ENCODE measurements at places on chromosomes 3 and 15.

DNA sequence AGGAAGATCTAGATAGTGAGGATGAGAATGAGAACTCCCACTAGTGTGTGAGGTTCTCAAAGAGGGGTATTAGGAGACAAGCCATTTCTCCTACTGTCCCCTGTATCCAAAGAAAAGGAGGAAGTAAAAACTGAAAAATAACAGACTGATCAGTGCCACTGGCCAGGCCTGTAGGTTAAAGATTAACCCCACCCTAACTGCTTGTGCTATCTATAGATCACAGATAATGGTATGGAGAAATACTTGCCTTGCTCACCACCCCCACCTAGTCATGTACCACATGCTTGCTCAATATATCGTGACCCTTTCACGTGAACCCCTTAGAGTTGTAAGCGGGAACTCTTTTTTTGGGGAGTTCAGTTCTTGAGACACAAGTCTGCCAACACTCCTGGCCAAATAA, 519.7 kb upstream of the FRG2C start:
- no peak for DNase-seq

DNA sequence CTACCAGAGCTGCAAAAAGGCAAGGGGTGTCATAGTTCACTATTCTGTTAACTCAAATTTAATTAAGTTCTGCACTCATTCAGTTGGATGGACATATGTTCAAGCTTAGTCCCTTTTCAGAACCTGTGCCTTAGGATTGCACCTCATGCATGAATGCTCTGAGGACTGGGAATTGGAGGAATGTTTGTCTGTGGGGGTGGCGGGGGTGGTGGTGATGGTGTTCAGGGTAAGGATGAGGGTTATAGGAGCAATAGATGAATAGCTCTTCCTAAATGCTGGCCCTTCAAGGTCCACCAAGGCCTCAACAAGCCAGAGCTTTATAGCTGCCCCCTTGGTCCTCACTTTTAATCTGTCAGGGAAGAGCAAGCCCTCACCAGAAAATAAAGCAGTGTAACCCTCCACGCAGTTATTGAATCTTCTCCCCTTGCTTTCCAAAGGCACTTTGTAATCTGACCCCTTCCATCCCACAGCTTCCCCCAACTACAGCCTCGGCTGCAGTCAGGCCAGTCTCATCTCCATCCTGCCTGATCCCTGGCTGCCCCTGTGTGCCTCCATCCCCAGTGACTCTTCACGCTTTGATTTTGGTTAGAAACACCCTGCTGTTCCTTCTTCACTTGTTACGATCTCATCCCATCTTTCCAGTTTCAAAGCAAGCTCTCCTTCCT, 221.6 kb upstream of the LMCD1 start:
- no peak for DNase-seq

GRCh38 chr3:71662568-71662967, 62.6 kb downstream of the EIF4E3 start:
- no peak for DNase-seq

DNA sequence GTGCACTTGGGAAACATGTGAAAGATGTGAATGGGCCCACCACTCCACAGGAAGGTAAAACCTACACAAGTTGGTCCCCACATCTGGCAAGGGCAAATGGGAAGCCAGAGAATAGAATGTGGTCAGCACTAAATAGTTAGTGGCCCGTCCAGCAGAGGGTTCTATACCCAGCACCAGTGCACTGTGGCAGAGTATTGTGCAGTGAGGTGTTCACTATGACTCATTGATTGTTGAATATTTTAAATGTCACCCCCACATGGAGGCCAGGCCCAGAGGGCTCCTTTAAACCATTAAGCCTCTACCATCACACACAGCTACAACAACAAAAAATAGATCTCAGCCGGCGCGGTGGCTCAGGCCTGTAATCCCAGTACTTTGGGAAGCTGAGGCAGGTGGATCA, 11.7 kb downstream of the FRMD5 start:
- no peak for DNase-seq

- no peak for DNase-seq
Measured at GRCh38 chr3:182814419-182815062, 21.2 kb downstream of the ATP11B start.

DNA sequence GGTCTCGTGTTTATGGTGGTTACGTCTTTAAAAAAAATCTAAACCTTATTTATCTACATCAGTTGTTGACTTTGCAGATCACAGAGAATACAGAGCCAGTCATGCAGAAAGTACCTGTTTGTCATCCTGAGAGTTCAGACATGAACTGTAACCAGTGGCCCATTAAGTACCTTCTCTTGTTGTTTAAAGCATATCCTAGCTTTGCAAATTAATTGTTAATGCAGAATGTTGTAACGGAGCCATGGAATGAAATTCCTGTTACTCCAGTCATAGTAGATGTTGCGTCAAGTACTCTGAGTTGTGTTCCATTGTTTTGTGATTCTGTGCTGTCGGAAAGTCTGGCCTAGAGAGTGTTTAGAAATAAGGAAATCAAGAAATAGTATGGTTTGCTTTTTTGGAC, 205.2 kb downstream of the RBMS3 start:
- DNase-seq: peak; percentile 74

- no peak for DNase-seq
Measured at GRCh38 chr15:29988701-29989100, 94.1 kb upstream of the GOLGA8J start.

- peak; percentile 62 for DNase-seq
Measured at GRCh38 chr15:79084308-79084968, 6.1 kb downstream of the RASGRF1 start.

DNA sequence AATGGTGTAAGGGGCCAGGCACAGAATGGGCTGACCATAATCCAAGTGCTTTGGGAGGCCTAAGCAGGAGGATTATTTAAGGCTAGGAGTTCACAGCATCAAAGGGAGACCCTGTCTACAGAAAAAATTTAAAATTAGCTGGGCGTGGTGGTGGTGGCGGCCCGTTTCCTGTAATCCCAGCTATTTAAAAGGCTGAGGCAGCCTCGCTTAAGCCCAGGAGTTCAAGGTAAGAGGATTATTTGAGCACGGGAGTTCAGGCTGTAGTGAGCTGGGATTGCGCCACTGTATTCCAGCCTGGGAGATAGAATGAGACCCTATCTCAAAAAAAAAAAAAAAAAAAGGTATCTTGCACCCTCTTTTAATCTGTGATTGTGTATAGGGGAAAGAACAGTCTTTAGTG, 1.9 kb downstream of the TMA7 start:
- DNase-seq: no peak

DNA sequence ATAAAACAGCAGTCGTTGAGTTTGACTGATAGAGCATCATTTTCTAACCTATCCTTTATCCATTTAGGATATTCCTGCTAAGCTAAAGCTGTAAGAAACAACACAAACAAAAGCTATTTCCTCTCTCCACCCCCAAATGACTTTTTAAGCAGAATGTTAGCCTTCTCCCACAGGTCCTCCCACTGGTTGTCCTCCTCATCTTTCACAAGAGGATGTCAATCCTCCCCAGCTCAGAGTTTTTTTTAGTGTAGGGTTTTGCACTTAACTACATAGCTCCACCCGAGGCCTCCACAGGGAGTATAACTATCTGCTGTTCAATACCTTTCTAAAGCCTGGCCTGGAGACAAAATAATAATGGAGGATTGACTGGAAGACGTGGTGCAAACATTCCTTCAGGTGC, 7.8 kb downstream of the SETMAR start:
- no peak for DNase-seq

DNA sequence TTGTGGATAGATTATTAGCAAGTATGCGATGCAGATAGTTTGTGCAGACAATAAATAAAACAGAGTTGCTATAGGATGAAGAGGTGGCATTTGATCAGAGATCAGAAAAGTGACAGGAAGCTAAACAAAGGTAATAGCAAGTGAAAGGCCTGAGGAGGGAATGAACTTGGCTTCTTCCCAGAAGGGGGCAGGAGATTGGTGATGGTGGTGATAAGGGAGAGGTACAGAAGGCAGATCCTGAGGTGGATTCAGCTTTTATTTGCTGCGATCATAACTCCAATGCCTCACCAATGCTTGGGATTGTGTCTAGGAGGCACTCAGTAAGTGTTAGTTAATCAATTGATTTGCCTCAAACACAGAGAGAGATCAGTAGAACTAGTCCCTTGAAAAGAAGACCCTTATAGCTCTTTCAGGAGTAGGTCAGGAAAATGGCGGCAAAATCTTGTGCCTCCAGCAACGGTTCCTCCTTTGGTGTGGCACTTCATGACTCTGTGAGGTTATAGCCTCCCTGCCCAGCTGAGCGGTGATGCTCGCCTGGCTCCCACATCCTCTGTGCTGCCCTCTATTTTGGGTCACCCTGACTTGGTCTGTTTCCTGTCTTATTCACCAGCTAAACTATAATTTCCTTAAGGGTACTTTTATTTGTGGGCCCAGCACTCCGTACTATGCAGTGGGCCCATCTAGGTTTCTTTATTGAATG, 37.5 kb downstream of the TGFBR2 start:
- no peak for DNase-seq

DNA sequence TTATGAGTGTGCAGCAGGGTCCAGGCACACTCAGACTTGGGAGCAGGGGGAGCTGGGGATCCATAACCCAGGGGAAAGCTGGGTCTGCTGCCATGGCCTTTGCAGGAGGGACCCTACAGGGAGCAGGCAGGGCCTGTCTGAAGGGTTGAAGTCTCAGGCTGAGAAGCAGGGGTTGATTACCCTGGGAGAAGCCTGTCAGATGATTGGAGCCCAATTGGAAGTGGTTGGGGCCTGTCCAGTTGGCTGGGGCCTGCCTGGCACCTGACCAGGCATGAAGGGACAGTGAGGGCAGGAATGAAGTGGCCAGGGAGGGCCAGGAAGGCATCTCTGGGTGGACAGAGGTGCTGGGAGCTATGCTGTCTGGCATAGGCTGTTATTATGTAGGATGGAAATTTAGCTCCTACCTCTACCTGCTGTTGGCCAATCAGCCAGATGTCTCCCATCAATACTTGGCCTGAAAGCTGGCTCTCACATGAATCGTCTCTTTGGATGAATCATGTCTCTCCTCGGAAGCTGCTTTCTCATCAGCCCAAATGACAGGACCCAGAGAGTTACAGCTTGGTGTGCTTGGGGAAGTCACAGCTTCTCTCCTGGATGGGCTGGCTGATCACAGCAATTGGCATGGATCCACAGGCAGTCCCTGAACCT, 27.4 kb upstream of the SLCO2A1 start:
- DNase-seq: no peak

DNA sequence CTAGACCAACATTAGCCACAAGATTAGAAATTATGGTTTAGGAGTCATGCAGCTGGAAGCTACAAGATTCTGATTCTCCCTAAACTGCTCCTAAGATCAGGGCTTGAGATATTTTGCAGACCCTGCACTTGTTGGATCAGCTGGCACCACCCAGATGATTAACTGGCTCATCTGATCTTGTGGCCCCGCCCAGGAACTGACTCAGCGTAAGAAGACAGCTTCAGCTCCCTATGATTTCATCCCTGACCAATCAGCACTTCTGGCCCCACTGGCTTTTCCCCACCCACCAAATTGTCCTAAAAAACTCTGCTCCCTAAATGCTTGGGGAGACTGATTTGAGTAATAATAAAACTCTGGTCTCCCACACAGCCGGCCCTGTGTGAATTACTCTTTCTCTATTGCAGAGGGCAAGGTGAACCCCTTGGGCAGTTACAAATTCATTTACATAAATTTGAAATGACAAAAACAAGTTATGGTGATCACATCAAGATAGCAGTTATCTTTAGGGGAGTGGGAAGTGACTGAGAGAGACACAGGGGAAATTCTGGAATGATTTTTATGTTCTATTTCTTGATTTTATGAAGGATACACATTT, 76.5 kb downstream of the CD200R1L start:
- peak; percentile 24 for DNase-seq

DNA sequence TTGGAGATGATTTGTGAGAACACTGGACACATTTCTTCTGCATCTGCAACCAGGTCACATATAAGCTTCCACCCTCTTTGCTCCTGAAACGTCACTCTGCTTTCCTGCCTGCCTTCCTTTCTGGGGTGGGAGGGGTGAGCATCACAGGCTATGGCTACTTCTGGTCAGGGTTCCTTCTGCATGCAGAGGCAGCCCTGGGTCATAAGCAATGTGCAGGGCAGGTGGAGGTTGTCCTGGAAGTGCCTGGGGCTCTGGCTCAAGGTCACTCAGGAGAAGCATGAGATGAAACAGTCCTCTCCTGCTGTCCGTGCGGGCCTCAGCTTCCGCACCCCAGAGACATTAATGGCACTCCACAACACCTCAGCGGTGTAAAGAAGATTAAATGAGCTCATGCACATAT, 15.1 kb downstream of the SLC6A20 start:
- DNase-seq: no peak

DNA sequence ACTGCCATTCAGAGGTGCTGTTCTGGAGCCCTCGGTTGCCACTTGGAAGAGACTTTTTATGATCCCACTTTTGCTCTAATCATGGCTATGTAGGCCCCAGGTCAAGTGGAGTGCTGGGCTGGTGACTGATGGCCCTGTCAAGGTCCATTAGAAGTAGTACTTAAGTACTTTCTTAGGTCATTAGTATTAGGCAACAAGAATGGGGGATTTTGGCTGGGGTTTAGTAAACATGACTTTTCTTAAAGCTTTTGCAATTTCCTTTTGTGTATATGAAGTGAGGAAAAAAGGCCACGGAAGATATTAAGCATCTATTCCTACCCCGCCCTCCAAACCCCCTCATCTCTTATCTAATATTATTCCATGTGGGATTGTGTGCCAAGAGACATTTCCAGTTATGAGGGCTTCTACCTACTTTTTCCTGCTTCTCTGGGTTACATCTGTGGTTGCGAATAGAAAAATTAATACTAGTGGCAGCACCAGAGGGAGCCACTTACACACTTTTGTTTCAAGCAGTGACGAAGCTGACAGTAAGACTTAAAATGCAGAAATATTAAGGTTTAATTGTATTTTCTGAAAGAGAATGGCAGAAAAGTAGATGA, 13.9 kb downstream of the NLGN1 start:
- DNase-seq: peak; percentile 78

GRCh38 chr15:98774756-98775497, 126.6 kb downstream of the IGF1R start:
- peak; percentile 91 for DNase-seq

DNA sequence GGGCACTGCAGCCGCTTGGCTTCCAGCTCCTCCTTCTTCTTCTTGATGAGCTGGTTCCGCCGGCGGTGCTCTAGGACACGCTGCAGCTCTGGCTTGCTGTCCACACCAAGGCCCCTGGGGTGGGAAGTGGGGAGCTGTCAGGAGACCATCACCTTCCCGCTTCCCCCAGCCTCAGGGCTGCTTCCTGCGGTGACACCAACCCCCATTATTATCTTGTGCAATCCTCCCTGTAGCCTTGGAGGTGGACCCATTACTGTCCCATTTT, 10.0 kb downstream of the FAM107A start:
- DNase-seq: no peak

DNA sequence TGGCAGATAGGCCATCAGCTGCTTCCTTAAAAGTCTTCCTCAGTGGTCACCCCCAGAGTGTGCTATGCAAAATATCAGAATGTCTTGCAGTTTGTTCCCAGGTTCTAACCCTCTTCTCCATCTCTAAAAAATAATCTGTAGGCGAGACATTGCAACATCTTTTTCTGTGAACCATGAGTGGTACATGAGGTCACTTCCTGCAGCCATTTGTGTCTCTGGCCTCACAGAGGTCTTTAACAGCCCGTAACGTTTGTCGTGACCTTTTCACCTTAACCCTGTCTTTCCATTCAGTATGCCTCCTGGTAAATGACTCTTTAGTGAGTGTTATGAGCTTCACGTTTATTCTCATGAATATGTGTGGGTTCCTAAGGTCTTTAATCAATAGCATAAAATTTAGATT, 145.4 kb downstream of the KLHL25 start:
- peak; percentile 1 for DNase-seq

- DNase-seq: peak; percentile 2
Measured at GRCh38 chr15:97962263-97962662, 1.8 kb downstream of the ARRDC4 start.

Measured in NCI-H69 (cell line).